ENCODE measurements at places on chromosomes 2 and 18. TPM values are rescaled to one million over a fixed set of nuclear protein-coding genes. Genes with fewer than 3 reads are reported as not detected.

The REEP1 gene
- total RNA-seq: not detected

The COLEC12 gene
- 109 TPM for total RNA-seq

The CNDP1 gene
- total RNA-seq: not detected

The ADAM23 gene
- 7.8 TPM for total RNA-seq

The LYPD6 gene
- not detected for total RNA-seq

The SULT1C4 gene
- total RNA-seq: 0.33 TPM

The HS6ST1 gene
- 10.6 TPM for total RNA-seq

The RABL2A gene
- 7.6 TPM for total RNA-seq

The TSPYL6 gene
- total RNA-seq: 0.25 TPM

The RIT2 gene
- not detected for total RNA-seq

The TXNDC2 gene
- total RNA-seq: 0.16 TPM

The PGAP1 gene
- total RNA-seq: 14.7 TPM

The STON1 gene
- total RNA-seq: 24.6 TPM

The CRYBA2 gene
- not detected for total RNA-seq

The RGPD4 gene
- 0.16 TPM for total RNA-seq

The PIGN gene
- 32.7 TPM for total RNA-seq

The REL gene
- total RNA-seq: 6.5 TPM

The LIMS4 gene
- 4.7 TPM for total RNA-seq

The TTN gene
- total RNA-seq: 5.5 TPM

The FAM124B gene
- 1.2 TPM for total RNA-seq

The ST8SIA3 gene
- total RNA-seq: 0.08 TPM

The RASGRP3 gene
- total RNA-seq: 5.9 TPM

The GAD1 gene
- total RNA-seq: not detected

The IL1R2 gene
- 0.57 TPM for total RNA-seq

The STARD6 gene
- total RNA-seq: not detected

The GRB14 gene
- 6.9 TPM for total RNA-seq

The INHA gene
- total RNA-seq: 0.18 TPM

The BUB1 gene
- total RNA-seq: 5.9 TPM

The FAM168B gene
- 114 TPM for total RNA-seq

The UCN gene
- total RNA-seq: 1.1 TPM

The MOB4 gene
- 44.2 TPM for total RNA-seq

The SERPINB5 gene
- total RNA-seq: not detected

The GATA6 gene
- total RNA-seq: 22.5 TPM

The NXPH2 gene
- not detected for total RNA-seq

The ASB18 gene
- total RNA-seq: not detected

The NABP1 gene
- total RNA-seq: 74.7 TPM

The KIF5C gene
- not detected for total RNA-seq

The OTOF gene
- total RNA-seq: not detected

The TUBB8B gene
- not detected for total RNA-seq
